ENCODE measurements at places on chromosomes 2 and 18. TPM values are rescaled to one million over a fixed set of nuclear protein-coding genes. Genes with fewer than 3 reads are reported as not detected.

DNA sequence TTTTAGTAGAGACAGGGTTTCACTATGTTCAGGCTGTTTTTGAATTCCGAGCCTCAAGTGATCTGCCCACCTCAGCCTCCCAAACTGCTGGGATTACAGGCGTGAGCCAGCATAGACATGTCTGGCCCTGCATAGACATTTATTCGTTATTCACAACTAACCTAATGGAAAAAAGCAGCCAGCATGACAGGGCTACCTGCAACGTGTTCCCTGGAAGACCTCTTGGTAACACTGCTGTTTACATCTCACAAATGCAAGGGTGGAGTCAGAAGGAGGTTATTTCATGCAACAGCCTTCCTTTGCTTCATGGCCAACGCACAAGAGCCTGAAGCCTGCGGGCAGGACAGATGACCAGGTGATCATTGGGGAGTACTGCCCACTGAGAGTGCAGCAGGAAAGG, 9.2 kb downstream of the SERPINE2 start:
- DNase-seq, result no peak

GRCh38 chr2:194104687-194105086, 1552.3 kb upstream of the SLC39A10 start:
- DNase-seq, result no peak

- no peak for DNase-seq
Measured at GRCh38 chr2:138763971-138764370, 16.2 kb downstream of the NXPH2 start.

- no peak for DNase-seq
Measured at GRCh38 chr2:44930274-44931197, 11.0 kb upstream of the SIX3 start.

GRCh38 chr18:67183398-67183797, 333.1 kb downstream of the DSEL start:
- no peak for DNase-seq

The FBXO48 gene
- 1.5 TPM for total RNA-seq

GRCh38 chr2:69191634-69192033, 178.7 kb downstream of the ANTXR1 start:
- DNase-seq, result no peak

DNA sequence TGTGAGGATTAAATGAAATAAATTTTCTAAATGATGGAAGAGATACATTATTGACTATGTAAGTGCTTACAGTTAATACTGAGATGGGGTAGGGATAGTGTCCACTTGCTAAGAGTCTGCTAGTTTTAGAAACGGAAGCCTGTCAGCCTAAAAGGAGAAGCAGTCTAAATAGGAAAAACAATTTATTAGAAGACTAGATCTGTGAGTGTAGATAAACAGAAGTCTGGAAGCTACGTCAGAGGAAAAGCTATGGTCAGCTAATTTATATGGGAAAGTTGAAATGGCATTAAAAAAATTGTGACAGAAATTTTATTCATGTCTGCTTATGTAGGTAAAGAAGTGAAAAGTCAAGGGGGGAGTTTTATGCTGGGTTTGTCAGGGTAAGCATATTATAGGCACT, 1338.4 kb upstream of the CHAC2 start:
- DNase-seq, result no peak

- DNase-seq, result no peak
Measured at GRCh38 chr2:7119132-7119835, 202.1 kb downstream of the RNF144A start.

DNA sequence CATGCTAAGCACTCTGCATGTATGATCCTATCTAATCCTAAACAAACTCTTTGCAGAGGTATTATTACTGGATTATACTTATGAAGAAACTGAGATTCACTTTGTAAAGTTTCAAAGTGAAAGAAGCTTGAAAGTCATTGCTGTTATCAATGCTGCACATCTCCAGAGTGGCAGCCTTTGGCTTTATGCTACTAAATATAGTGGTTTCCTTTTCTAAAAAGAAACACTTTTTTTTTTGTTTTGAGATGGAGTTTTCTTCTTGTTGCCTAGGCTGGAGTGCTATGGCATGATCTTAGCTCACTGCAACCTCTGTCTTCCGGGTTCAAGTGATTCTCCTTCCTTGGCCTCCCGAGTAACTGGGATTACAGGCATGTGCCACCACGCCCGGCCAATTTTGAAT, 114.9 kb upstream of the RAB27B start:
- DNase-seq, result no peak

The MEX3C gene
- total RNA-seq, result 71.1 TPM

The IKZF2 gene
- 23.9 TPM for total RNA-seq

The NAT8 gene
- not detected for total RNA-seq

The BOLA3 gene
- 15.5 TPM for total RNA-seq

All from T-helper 17 cell (primary cell).